ENCODE measurements at places on chromosomes 1 and 21.

GRCh38 chr1:38071312-38072256 lies 25.0 kb upstream of the POU3F1 start:
- peak; percentile 35 for DNase-seq

- no peak for DNase-seq
Measured at GRCh38 chr1:59560807-59561450, 253.8 kb upstream of the HOOK1 start.

- DNase-seq, result no peak
Measured at GRCh38 chr1:169001353-169001752, 105.1 kb upstream of the ATP1B1 start.

- DNase-seq, result no peak
Measured at GRCh38 chr1:199124351-199124750, 485.5 kb downstream of the PTPRC start.

GRCh38 chr1:222372221-222372620 lies 175.7 kb downstream of the HHIPL2 start:
- DNase-seq, result no peak

- no peak for DNase-seq
Measured at GRCh38 chr1:24972221-24972914, 42.3 kb upstream of the RUNX3 start.

DNA sequence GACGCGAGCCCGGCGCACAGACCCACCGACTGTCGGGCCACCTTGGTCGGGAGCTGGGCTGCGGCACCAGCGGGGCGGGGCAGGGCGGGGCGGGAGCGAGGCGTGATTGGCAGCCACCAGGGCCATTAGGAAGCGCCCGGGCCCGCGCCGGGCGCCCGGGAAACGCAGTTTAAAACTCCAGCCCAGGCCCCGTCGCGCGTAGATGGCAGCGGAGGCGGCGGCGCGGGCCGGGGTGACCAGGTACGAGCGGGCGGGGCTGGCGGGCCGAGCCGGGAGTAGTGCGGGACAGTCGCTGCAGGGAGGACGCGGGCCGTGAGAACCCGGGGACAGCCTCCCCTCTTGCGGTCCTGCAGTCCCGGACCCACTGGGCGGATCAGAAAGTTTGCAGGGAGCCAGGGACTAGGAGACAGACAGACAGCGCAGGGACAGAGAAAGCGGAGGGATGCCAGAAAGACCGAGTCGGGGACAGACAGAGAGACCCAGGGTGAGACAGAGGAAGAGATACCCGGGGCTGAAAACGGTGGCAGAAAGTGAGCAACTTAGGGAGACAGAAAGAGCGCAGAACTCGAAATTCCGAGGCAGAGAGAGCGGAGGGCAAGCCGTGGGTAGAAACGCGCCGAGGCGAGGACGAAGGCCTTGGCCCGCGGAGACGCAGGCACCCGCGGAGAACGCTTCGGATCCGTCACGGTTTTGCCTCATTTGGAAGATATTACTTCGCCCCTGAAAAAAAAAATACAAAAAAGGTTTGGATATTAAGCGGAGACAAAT lies at the start of gene DMBX1:
Gene DMBX1, plus strand, starts transcription at position 199 of the 768 bp plus-strand sequence. CDS start 17,175 bp downstream, outside the sequence.
- peak; percentile 46 for DNase-seq

GRCh38 chr1:99525331-99525730 lies 120.6 kb upstream of the PALMD start:
- no peak for DNase-seq

- DNase-seq, result no peak
Measured at GRCh38 chr1:114618606-114619005, 37.2 kb upstream of the BCAS2 start.

DNA sequence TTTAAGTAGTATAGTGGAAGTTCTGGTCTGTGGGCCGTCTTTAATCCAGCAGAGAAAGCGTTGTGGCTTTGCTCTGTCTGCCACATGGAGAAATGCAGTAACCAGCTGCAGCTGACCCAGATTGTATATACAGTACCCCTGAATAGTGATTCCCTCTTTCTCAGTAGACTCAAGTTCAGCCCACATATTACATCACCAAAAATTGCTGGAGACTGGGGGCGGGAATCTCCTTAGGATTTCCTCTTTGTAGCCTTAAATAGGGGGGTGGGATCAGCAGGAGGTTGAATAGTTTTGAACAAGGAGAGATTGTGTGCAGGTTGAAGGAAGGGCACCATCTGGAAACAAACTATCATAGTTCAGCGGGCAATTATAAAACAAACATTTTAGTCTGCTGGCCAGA lies at the start of gene ANGPTL1:
Gene ANGPTL1, minus strand, starts transcription at position 134 of the 400 bp plus-strand sequence. CDS start 5,301 bp downstream, outside the sequence.
- DNase-seq, result no peak
